HuH-7.5 (cell line): ENCODE measurements at places on chromosomes 5 and 9.

DNA sequence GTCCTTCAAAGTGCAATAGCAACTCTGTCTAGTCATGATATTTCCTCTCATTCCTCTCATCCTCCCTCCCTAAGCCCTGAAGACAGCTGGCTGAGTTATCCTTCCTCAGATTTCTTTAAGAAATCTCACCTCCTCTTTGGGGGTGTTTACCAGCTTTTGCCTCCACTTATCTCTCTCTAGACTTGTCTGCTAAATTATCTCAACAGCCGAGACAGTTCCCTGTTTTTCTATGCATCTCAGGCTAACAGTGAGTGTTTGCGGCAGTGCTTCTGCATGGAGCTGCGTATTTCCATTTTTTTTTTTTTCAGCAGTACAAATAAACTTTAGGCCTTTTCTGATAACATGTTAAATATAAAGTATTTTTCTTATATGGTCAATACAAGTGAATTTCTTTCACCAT is 20.9 kb downstream of the KCTD16 start:
- no peak for DNase-seq

DNA sequence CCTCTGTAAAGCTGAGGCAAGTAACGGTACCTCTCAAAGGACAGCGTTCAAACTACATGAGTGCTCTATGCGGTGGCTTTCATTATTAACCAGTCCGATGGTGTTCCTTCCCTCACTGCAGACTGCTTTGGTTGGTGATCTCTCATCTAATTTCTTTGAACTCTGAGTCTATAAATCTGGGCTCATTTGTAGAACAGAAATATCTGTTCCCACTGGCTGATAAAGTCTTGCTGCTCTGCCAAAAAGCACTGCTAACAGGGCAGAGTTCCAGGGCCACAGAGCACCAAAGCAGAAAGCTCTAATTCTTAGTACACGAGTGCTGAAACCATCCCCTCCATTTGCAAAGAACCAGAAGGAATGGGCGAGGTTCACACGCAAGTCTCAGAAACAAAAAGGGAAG is 81.9 kb downstream of the MED27 start:
- DNase-seq: no peak

DNA sequence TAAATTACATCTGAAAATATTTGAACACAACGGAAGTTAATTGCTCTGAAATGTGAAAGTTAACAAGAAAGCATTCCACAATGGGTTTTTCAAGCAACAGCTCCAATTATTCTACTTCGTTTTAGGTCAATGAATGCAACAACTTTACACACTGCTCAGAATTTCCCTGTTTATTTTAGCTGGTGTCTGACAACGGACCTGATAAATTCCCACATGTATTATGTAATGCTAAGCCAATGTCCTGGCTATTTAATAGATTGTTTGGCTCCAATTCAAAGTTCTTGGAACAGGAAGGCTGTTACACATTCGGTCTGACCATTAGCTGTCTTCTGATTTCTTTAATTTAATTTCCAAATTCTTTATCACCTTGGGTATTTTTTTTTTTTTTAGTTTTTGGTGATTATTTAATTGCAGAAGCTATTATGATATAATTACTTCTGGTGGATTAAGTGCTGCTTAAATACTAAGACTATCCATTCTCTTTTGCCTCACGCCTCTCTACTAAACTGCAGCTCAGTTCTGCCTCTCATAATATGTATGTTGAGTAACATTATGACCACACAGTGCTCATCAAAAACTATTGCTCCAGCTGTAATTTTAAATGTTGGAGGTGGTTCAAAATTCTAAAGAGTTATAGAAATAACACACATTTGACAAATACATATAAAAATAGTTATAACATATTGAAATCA is 57.9 kb downstream of the MEF2C start:
- DNase-seq: no peak

- DNase-seq: peak; percentile 39
These were observed 75.5 kb downstream of the KLHL3 start for GRCh38 chr5:137660349-137660817.

GRCh38 chr5:144313147-144313726 is 142.6 kb downstream of the KCTD16 start:
- no peak for DNase-seq

DNA sequence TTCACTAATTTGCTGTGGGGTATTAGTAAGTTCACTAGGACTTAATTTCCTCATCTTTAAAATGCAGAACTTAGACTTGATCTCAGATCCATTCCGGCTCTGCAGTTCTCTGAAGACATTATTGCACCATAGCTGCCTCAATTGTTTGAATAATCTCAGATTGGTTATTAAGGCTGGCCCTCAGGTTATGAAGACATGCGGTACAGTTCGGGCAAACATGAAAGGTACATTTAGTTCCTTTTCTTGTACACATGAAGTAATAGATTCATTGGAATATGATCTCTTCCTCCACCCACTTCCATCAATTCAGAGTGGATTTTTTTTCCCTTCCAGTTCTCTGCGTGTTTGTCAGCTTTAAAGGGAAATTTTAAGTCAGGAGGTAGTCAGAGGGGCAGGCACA is 28.0 kb downstream of the ATP6V0E1 start:
- no peak for DNase-seq

GRCh38 chr5:50744776-50745175 is 78.3 kb downstream of the PARP8 start:
- DNase-seq: no peak

GRCh38 chr9:72718503-72718902 is 197.1 kb downstream of the TMC1 start:
- no peak for DNase-seq

DNA sequence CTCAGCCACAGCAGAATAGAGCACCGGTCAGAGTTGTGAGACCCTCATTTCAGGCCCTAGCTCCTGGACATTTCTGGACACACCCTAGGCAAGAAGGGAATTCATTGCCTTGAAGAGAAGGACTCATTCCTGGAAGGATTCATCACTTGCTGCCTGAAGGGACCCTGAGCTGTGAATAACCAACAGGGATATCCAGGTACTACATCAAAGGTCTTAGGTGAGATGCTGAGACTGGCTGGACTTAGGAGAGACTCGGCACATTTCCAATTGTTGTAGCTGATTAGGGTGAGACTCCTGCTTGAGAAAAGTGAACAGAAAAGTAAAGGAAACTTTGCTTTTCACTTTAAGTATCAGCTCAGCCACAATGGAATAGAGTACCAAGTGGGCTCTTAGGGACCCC is 208.1 kb upstream of the CDKN2B start:
- DNase-seq: no peak

GRCh38 chr5:86878250-86878649 is 260.5 kb downstream of the COX7C start:
- DNase-seq: no peak

DNA sequence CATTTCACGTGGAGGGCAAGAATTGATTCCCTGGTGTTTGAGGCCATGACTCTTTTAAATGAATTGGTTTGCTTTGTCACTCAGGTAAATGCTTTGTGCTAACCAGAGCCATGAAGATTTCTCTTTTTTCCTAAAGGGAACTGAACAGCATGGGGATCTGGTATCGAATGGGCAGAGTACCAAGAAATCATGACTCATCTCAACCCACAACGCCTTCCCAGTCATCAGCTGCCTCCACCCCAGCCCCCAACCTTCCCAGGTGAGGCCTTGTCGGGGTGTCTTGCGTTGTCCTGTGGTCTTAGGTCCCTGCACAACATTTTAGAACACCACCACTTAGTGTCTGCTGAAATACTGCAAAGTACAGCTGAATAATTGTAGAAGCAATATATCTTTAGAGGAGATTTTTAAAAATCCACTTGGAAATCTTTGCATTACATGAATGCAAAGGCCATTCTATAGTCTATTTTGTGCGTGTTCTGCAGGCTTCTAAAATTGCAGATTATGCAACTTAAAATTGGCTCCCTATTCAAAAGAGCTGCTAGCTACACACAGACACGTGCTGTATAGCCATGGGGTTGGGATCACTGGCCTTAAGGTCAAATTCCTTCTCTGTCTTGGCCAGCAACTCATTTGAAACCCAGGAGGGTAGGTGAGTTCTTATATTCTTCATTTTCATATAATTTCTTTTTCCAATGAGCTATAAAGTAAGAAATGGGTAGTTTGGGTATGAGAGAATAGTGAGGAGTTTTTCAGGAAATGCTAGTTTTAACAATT is 69.0 kb downstream of the MVB12B start:
- DNase-seq: no peak

DNA sequence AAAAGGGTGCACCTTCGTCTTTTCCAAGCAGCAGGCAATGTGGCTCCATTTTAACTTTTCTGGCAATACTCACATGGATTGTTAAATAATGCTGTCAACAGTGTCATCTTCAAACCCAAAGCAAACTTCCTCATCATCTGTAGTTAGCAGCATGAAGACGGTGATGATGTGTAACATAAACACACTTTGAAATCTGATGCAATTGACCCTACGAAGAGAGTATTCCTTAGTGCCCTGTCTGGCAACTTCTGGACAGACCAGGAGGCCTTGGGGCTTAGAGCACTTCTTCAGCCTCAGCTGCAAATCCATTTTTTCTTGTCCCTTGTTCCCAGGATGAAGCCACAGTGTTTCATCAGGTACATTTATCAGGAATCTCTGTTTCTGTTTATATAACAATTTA is 149.1 kb downstream of the GHR start:
- no peak for DNase-seq

DNA sequence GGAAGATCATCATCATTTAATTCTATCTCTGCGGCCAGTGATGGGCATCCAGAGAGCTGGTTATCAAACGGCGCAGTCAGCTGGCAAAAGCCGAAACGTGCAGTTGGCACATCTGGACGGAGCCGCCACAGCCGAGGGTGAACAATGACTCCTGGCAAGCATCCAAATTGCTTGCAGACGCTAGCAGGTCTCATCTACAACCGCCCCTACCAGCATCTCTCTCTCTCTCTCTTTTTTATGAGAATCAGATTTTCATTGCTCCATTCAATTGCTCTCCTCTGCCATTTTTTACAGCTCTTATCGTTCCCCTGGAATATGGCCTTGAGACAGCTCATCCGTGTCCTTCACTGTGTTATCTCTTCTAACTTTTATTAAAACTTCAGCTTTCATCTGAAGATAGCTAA is 165.2 kb downstream of the MAPKAP1 start:
- no peak for DNase-seq

- no peak for DNase-seq
These were observed 57.3 kb downstream of the CMYA5 start for GRCh38 chr5:79746642-79747569.

DNA sequence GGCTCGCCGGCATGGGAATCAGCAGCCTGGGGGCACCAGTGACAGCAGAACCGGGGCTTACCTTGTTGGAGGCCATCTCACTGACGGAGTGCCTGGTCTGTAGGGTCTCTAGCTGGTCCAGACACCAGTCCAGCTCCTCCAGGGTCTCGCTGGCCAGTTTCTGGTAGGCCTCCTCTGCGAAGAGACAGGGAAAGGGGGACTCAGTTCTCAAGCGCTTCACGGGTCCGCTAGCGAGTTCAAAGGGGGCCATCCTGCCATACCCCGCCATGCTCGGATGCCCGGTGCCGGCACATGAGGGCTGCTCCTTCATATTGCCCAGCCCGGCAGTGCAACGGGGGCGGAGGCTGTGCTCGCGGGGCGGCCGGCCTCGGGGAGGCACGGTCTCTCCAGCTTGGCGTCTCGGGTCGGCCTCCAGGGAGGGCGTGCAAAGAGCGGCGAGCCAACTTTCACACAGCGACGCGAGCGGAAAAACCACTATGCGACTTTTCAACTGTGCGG is 456.0 kb downstream of the RAB3C start:
- DNase-seq: peak; percentile 22

GRCh38 chr9:134375430-134376385 is 49.5 kb downstream of the RXRA start:
- DNase-seq: no peak

DNA sequence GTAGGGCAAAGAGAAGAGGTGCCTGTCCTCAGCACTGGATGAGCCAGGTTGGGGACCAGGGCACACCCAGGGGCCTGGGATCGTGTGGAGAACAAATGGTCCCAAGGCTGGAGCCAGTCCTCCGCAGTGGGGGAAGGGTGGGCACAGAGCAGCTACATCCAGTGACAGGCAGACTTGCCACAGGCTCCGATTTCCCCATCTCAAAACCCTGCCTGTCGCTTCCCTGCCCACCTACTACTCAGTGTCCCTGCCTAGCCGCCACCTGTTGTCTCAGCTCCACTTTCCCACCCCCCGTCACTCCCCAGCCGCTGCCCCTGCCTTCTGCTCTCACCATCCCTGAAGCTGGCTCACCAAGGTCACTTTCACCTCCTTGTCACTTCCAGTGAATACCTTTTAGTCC is 13.9 kb upstream of the ENHO start:
- no peak for DNase-seq

- no peak for DNase-seq
These were observed 61.7 kb downstream of the OTULIN start for GRCh38 chr5:14726066-14726838.

GRCh38 chr5:170479484-170479883 is 24.3 kb upstream of the KCNIP1 start:
- DNase-seq: no peak

GRCh38 chr9:36559036-36559695 is 13.5 kb upstream of the MELK start:
- DNase-seq: no peak

- no peak for DNase-seq
These were observed 8.5 kb downstream of the PCDH12 start for GRCh38 chr5:141949511-141949910.

- DNase-seq: no peak
These were observed 106.1 kb upstream of the C9orf72 start for GRCh38 chr9:27679338-27679737.

- no peak for DNase-seq
These were observed 26.9 kb upstream of the FAT2 start for GRCh38 chr5:151617841-151618710.

- DNase-seq: no peak
These were observed 31.4 kb upstream of the SPARC start for GRCh38 chr5:151718153-151718552.

DNA sequence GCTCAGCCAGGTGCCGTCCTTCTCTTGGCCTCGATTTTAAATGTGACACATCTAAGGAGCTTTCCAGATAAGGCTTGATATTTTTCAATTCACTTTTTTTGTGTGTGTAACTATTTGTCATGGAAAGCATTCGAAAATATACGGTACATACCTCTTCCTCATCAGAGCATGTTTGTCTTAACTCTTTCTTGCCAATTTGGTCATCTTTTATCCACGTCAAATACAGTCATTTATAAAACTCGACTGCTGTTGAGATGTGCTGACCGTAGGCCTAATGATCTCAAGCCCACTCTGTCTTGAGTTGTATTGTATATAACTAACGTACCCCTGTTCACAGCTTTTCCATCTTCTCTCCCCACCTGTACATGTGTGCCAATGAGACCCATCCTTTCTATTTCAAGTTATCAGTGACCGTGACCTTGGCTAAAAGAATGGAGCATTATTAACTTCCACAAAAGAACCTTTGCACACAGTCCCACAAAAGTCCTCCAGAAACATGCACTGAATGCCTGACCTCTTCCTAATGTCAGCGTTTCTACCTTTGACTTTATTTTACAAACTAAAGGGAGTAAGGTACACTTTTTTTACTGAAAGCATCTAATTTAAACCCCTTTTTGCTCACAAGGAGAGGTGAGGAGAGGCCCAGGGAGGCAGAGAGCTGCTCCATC is 61.6 kb downstream of the IPPK start:
- DNase-seq: no peak

GRCh38 chr5:153096381-153096780 is 394.1 kb upstream of the GRIA1 start:
- DNase-seq: no peak

- peak; percentile 12 for DNase-seq
These were observed 444.7 kb downstream of the HINT1 start for GRCh38 chr5:130720355-130720754.

GRCh38 chr9:131117762-131118145 is 7.6 kb upstream of the NUP214 start:
- DNase-seq: no peak
